ENCODE measurements at places on chromosomes 7 and 10.
A peak's percentile ranks its signal among the peaks of the same experiment; 100 is the strongest.

DNA sequence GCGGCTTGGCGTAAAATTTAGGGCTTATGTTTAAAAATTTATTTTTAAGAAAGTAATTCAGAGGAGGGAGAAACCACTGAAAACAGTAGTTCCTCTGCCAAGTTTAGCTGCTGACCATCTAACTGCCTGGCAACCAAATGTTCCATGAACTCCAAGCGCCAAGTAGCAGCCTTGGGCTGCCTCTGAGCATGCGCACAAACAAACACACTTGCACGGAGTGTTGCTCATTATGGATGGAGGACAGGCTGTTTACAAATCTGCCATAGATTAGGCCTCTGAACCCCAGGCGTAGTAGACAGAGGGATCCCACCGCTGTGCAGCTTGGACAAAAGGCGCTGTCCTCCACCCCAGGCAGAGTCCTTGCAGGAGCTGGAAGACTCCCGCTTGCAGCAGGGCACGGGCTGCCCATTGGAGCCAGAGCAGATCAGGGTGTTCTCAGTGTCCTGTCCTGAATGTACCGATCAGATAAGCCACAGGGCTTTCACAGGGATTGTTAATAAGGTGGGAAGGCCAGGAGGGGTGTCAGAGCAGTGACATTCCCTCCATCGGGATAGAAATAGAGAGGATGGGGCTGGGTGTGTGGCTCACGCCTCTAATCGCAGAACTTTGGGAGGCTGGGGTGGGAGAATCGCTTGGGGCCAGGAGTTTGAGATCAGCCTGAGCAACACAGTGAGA, 47.7 kb upstream of the LYZL1 start:
- DNase-seq: no peak

- no peak for DNase-seq
Measured at GRCh38 chr10:69335063-69335587, 56.8 kb downstream of the HK1 start.

DNA sequence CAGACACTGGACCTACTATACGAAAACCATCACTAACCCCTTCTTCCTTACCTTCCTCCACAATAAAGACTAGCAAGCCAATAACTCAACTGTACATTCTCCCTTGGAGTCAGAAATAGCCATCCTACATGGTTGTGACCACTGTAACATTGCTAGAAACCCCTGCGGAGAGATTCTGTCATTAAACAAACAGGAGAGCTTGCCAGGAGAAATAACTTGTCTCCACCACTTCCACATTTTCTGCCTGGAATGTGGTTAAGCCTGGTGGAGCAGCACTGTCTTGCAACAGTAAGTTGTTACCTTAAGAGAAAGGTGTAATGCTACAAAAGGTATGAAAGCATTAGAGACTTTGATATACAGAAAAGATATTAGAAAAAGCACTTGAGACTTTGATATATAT, 45.8 kb downstream of the THSD7A start:
- peak; percentile 86 for DNase-seq

DNA sequence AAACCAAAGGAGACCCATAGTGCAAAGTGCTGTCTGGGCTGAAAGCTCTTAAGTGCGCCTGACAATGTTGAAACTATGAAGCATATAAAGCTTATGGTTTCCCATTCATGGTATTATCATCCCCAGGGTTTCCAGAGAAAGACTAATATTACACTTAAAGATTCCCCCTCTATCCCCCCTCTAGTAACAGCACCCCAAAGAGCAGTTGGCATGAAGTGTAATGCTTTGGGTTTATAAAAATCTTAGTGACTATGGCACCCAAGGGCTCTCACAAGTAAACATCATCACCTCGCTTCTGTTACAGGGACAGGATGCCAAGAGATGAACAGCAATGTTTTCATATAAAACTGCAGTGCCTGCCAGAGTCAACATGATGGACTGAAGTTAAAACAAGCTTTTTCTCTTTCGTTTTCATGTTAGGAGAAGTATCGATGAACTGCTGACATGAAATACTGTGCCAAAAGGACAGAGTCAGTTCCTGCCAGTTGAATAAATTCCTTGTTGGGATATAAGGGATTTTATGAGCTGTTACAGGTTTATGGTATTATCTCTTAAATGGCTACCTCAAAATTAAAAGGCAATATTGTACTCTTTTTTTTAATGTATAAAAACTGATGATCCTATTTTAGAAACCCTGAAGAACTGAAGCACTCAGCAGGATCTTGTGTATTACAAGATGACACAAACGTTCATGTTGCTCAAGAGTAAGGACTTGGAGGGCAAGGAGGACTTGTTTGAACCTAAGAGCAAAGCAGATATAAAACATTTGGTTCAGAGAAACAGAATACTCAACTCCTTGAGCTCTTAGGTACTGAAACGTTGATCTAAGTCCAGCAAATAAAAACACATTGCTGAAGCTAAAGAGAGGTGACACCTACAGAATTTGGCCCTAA, 203.7 kb upstream of the IMMP2L start:
- DNase-seq: no peak

- DNase-seq: no peak
Measured at GRCh38 chr7:139887992-139888481, 59.0 kb downstream of the TBXAS1 start.

- peak; percentile 29 for DNase-seq
Measured at GRCh38 chr10:36344240-36345174, 702.4 kb upstream of the FZD8 start.

- peak; percentile 26 for DNase-seq
Measured at GRCh38 chr10:70106958-70107791, 25.4 kb downstream of the AIFM2 start.

Data from fibroblast of skin of back (primary cell).